ENCODE measurements at places on chromosomes 7 and 10.

GRCh38 chr10:119908166-119908565 is 15.6 kb downstream of the SEC23IP start:
- DNase-seq: no peak

GRCh38 chr10:58758321-58758720 is 245.6 kb downstream of the BICC1 start:
- DNase-seq: no peak

GRCh38 chr7:70926666-70927065 is 205.3 kb upstream of the GALNT17 start:
- DNase-seq: no peak

- no peak for DNase-seq
These were observed 1.3 kb downstream of the ITPRIP start for GRCh38 chr10:104336821-104337467.

DNA sequence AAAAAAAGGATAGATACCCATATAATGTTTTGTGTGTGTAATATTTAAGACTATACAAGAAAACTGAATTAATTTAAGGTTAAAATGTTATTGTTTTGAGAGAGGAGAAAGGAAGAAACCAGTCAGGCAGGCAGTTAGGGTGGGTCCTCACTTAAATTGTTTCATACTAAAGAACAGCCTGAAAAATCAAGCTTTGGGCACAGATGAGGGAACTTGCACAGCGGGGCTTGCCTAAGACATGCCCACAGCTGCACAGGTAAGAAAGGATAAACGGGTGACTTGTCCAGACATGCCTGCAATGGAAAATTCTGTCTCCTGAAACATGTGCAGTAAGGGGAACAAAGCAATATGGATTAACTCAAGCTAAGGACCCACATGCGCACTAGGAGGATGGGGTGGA is 158.4 kb downstream of the BBS9 start:
- DNase-seq: no peak

DNA sequence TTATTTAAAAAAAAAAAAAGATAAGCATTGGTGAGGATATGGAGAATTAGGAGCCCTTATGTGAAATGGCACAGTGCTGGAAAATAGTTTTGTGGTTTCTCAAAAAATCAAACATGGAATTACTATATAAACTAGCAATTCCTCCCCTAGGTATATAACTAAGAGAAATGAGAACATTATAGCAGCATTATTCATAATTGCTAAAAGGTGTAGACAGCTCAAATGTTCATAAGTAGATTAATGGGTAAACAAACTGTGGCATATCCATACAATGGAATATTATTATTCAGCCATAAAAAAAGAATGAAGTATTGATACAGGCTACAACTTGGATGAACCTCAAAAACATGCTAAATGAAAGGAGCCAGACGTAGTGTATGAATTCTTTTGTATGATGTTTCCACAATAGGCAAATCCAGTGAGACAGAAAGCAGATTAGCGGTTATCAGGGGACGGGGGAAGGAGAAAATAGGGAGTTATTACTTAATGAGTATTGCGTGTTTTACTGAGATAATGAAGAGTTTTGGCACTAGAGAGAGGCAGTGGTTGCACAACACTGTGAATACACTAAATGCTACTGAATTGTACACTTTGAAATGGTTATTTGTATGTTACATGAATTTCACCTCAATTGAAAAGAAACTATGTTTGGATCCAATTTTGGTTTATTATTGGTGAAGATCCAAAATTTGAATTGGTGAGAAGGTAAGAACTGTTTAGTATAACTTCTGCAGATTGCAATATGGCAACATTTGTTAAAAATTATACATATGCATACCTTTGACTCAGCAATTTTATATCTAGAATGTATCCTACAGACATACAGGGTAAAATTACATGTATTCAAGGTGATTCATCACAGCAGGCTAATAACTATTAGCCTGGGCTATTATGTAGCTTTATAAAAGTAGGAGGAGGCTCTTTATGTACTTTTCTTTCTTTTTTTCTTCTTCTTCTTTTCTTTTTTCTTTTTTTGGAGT is 69.7 kb downstream of the VCL start:
- DNase-seq: no peak

DNA sequence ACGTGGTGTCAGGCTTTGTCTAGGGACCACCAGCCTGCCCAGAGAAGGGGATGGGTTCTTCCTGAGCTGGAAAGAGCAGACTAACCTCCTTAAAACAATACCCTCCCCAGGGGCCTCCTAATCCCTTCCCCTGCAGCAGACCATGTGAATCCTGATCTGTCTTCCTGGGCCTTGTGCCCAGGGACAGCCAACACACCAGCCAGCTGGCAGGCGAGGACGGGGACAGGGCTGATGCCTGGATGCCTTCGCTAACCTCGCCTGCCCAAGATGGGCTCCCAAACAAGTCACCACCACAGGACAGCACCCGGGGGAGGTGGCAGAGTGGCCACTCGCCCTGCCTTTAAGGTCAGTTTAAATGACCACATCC is 17.6 kb downstream of the PODXL start:
- DNase-seq: no peak

GRCh38 chr10:75399461-75400162 is 2.0 kb downstream of the ZNF503 start:
- DNase-seq: no peak

- DNase-seq: no peak
These were observed 238.8 kb downstream of the POLR1F start for GRCh38 chr7:19470031-19470430.

DNA sequence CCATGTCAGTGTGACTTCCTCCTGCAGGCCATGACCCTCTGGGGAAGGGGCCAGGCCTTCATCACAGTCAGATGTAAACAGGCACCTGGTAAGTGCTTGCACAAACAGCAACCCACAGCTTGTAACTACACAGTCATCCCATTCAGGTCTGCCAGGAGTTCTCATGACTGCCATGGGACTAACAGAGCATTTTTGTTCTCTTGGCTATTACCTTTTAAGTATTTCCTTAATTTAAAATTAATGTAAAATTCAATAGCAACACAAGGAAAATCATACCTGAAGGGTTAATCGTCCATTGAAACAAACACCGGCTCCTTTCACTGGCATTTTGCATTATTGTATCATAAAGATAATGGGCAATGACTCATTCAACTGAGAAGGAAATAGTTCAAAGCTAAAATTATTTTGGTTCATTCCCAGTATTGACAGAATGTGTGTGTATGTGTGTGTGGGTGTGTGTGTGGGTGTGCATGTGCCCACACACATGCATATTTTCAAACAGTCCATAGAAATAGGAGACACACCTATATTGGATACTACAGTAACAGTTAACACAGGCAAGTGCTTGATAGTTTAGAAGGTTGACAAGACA is 307.9 kb downstream of the WDR11 start:
- no peak for DNase-seq

DNA sequence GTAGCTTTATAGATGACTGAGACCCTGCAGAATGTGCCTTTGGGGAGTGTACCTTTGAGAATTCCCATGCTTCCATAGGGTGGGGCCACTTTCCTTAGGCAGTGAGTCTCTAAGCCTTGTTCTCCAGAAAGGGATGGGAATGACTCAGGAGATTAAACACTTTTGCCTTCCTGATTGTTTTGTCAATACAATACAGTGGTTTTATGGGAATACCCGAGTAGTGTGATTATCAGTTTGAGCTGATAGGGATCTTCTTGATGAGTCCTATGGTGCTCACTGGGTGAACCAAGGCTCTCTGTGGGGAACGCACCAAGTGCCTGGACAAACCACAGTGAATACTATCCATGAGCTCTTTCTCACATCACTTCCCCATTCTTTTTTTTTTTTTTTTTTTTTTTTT is 6.3 kb downstream of the MYOF start:
- DNase-seq: no peak

DNA sequence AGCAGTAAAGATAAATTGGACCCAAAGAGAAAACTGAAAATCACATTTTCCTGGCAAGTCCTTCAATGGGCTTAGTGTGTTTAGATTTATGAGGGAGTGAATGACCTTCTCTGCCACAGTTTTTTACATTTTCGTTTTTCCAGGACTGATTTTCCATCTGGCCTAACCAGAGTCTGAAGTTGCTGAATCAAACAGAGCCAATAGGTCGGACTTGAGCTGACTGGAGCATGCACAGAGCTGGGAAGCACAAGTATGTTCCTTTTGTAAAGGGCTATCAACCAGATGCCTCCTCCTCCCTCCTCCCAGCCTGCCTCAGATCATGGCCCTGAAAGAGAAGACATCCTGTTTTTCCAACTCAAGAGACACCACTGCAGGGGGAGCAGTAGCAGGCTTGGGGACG is 126.0 kb upstream of the ANKRD1 start:
- no peak for DNase-seq

DNA sequence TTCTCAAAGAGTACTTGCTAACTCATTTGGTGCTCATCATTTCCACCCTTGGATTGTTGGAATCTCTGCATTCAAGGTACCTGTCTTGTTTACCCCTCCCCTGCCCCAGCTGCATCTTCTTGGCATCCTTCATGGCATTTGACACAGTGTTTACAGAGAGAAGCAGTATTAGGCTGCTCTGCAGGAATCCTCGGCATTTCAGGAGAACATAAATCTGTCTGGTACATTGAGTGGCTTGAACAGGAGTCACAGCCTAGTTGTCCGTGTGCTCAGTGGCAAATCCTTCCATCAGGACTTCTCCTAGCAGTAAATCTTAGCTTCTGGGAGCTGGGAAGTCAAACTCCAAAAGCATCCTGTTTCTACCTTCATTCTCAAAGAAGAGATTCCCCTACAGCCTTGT is 136.8 kb upstream of the YAE1 start:
- no peak for DNase-seq

DNA sequence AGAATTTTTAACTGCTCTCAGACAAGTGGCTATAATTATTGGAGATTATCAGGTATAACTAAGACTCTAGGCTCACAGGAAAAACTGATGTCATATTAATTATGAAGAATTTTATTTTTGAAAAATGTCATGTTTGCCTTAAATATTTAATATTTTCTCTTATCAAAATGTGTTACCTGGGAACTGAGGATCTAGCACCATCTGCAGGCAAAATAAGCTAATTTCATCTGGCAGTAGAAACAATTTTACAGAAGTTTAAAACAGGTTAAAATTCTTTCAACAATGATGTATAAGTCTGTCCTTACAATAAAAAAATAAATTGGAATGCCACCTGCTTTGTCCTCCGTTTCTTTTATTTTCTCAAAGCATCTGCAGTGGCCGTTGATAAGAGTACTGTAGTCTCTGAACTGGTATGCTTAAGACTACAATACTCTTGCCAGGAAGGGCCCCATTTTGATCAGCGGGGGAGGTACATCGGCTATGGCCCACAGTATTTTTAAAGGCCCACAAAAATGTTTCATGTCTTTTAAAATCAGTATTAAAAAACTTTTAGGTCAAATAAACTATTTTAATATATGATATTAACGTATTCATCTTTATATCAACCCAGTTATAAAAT is 81.3 kb downstream of the VWDE start:
- DNase-seq: no peak

- DNase-seq: no peak
These were observed 241.6 kb downstream of the RAB11FIP2 start for GRCh38 chr10:117805139-117805538.

GRCh38 chr10:42961796-42962109 is 115.1 kb upstream of the RET start:
- no peak for DNase-seq

DNA sequence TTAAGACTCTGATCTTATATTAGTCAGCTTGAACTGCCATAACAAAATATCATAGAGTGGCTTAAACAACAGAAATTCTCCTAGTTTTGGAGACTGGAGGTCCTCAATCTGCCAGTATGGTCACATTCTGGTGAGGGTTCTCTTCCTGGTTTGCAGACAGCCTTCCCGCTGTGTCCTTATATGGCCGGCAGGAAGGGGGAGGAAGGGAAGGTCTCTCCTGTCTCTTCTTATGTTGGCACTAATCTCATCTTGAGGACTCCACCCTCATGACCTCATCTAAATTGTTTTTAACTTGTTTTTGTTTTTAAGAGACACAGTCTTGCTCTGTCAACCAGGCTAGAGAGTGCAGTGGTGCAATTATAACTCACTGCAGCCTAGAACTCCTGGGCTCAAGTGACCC is 53.1 kb downstream of the VPS41 start:
- DNase-seq: no peak

- no peak for DNase-seq
These were observed 23.8 kb upstream of the SFTPA1 start for GRCh38 chr10:79586933-79587332.

DNA sequence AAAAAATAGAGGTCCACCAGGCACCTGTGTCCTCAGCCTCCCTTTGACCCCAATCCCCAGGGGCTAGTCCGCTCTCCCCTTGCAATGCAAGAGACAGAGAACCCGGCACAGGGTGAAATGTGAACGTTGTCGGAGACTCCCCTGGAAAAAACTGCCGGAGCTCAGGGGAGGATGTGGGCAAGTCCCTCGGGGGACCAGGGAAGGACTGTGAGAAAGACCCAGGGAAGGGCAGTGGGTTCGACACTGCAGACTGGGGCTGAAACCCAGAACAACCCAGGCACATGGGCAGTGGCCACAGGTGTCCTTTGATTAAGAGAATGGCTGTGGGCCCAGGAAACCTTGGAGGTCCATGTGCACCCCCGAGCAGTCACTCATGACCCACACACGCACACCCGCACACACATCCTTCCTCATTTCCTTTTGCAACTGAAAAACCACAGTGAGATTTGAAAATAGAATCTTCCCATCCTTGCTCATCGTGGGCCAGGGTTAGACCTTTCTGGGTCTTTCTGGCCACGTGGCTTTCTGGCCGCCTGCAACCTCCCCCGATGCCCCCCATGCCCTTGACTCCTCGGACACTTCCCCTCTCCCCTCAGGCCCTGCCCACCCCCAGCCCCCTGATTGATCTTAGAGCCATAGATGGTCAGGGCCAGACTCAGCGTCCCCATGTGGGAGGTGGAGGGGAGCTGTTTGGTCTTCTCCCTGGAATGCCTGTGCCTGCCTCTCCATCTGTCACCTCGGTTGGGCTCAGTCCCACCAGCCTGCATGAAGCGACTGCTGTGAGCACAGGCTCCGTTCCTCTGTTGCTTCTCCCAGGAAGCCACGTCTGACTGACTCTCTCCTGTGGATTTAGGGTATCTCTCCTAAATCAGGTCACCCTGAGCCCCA is 7.9 kb downstream of the LAT2 start:
- DNase-seq: no peak

DNA sequence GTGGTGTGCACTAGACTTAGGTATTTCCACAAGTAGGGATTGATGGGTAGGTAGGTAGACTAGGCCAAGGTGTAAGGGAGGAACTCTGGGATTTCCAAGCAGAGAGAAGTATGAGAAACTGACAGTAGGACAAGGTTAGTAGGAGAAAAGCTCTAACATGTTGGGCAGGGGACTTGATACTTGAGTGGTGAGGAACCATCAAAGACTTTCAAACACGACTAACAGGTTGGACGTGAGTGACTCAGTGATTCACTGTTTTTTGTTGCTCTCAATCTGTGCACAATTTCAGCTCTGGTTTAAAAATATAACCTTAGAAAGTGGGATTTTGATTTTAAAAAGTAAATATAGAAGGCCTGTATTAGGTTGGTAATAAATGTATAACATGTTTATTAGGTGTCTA is 44.4 kb downstream of the KLHDC10 start:
- DNase-seq: no peak

- DNase-seq: peak; percentile 45
These were observed 1.9 kb upstream of the PAX4 start for GRCh38 chr7:127619681-127620405.

GRCh38 chr10:22322641-22323160 is 1.8 kb downstream of the BMI1 start:
- DNase-seq: no peak

GRCh38 chr7:128887169-128888038 is 23.1 kb downstream of the KCP start:
- no peak for DNase-seq

Data from iPS DF 19.7 (cell line).